ENCODE measurements at places on chromosomes 5 and 9.

DNA sequence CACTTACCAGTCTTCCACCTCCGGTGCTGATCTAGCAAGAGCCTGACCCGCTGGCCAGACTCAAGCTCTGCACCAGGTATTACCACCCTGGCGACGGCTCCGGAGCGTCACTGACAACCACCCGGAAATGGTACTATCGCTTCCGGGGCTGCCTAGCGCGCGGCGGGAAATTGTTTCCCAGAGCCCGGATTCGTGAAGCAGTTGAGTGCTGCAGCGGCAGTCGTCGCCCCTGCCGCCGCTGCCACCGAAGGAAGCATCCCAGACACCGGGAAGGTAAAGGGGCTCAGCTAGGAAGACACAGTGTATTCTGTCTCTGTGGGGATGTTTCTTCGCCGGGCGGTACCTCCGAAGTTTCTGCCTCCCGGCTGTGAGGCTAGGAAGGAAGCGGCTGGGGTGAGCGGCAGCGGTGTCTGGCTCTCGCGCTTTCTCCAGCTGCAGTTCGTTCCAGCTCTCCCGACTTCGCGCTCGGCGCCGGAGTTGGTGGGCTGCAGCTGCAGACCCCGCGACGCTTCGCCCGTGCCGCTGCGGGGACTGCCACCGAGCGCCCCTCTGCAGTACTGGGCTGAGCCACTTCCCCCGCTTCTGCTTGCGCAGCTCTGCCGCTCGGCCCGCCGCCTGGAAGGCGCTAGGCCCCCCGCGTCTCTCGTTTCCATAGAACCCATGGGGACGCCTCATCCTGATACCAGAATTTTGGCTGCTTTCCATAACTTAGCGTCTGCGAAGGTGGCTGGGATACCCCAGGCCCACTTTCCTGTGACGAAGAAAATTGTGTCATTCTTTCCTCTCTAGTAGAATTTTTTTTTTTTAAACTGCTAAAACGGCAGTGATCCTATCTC lies at the start of the genes KIAA0825 and SLF1:
Gene KIAA0825, minus strand, starts transcription at position 112 of the 836 bp plus-strand sequence. CDS start 81,478 bp downstream, outside the sequence.
Gene SLF1, plus strand, starts transcription at position 177 of the 836 bp plus-strand sequence. CDS start 10,142 bp downstream, outside the sequence.
- ATAC-seq: peak; percentile 97

- ATAC-seq: no peak
These were observed 29.2 kb upstream of the NSMF start for GRCh38 chr9:137488327-137488653.

DNA sequence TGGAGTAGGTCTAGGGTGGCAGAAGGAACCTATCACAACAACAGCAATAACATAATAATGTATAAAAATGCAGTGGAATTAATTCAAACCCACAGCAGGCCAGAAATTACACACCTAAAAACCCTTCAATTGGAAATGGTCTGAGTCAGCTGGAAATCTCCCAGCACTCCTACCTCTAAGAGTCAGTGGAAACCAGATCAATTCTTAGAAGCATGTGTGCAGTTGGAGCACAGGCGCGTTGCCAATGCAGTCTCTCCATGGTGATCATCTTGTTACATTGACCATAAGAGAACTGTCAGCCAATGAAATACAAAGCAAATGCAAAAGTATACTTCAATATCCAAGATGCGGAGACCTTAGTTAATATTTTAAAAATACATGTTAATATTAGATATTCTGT lies 15.1 kb upstream of the CSNK1G3 start:
- peak; percentile 67 for ATAC-seq

- ATAC-seq: no peak
These were observed 66.5 kb upstream of the ENTREP1 start for GRCh38 chr9:69258551-69258950.

GRCh38 chr9:82140471-82140870 lies 151.9 kb downstream of the SPATA31D1 start:
- ATAC-seq: no peak

GRCh38 chr9:89352451-89352850 lies 34.2 kb downstream of the SECISBP2 start:
- ATAC-seq: no peak

- ATAC-seq: no peak
These were observed 72.7 kb downstream of the SMIM23 start for GRCh38 chr5:171858303-171858702.

GRCh38 chr9:135985889-135986288 lies 24.7 kb upstream of the UBAC1 start:
- no peak for ATAC-seq

DNA sequence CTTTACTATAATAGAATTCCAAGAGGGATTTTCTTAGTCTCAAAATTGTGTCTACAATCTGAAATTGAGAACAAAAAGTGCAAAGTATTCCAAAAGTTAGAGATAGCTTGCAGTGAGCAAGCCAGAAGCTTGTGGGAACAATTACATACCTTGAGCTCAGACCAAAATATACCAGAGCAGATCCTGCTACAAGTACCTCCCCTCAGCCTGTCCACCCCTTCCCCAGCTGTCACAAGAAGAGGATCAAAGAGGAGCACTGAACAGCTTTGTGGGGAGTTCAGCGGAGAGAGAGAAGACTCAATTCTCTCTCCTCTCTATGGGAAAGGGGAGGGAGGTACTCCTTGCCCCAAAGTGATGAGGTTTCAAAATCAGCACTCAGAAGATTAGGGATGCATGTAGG lies 869.2 kb upstream of the DMAC1 start:
- ATAC-seq: no peak

GRCh38 chr5:154308443-154309370 lies 118.2 kb downstream of the GALNT10 start:
- ATAC-seq: no peak

- peak; percentile 75 for ATAC-seq
These were observed at the start of gene PHYKPL for GRCh38 chr5:178232124-178232919. TSS of gene PHYKPL (minus strand) at chr5:178232802. CDS start at chr5:178232550, 252 bp downstream.

- no peak for ATAC-seq
These were observed 32.3 kb downstream of the SERINC5 start for GRCh38 chr5:80223561-80223960.

GRCh38 chr9:137194909-137195308 lies 5.6 kb downstream of the TPRN start:
- ATAC-seq: no peak

DNA sequence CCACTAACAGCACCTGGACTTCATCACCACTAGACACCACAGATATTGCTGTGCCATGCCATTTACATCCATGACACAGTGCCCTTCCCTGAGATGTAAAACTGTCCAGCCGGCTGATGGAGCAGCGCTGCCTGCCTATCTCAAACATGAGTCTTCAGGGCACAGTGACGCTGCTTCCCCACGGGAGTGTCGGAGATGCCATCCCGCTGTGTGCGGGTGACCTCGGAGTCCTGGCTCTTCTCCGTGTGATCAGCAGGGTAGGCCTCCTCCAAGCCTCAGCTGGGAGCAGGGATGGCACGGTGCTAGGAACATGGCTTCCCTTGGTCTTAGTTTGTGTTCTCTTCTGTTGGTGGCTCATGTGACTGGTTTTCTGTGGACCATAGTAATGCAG lies 130.3 kb upstream of the FAM120A start:
- no peak for ATAC-seq

- no peak for ATAC-seq
These were observed 87.0 kb downstream of the IQGAP2 start for GRCh38 chr5:76489877-76490688.

GRCh38 chr5:101418713-101419118 lies 515.6 kb upstream of the ST8SIA4 start:
- ATAC-seq: no peak

GRCh38 chr9:79829566-79830302 lies 258.0 kb downstream of the TLE4 start:
- no peak for ATAC-seq

GRCh38 chr5:175599210-175599609 lies 58.7 kb upstream of the HRH2 start:
- no peak for ATAC-seq

DNA sequence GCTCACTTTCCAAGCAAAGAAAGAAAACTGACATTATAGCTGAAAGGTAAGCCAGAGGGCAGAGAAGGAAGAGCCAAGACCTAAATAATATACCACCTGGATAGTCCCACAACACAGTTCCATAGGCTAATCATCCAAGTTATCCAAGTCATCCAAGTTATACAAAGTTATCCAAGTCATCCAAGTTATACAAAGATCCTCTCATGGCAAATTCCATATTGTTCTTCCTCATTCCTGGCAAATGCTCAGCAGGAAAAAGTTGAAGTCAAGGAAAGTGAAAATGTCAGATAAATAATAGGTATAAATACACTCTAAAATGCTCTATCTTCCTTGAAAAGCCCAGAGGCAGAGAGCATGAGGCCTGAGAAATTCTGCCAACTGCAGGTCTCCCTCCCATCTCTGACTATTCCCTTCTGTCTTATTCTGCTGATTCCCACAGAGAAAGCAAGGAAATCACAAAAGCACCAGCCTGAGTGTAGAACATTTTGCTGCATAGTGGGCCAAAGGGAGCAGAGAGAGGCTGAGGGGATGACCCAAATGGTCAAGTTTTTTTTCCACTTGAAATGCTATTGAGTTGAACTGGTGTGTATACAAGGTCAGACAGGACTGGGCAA lies 12.5 kb downstream of the MCTP1 start:
- no peak for ATAC-seq

- ATAC-seq: no peak
These were observed 7.6 kb upstream of the ALDH1A1 start for GRCh38 chr9:72960446-72960845.

GRCh38 chr5:89064736-89065135 lies 181.8 kb upstream of the MEF2C start:
- ATAC-seq: no peak

GRCh38 chr5:60473654-60474053 lies 226.3 kb downstream of the DEPDC1B start:
- ATAC-seq: no peak

DNA sequence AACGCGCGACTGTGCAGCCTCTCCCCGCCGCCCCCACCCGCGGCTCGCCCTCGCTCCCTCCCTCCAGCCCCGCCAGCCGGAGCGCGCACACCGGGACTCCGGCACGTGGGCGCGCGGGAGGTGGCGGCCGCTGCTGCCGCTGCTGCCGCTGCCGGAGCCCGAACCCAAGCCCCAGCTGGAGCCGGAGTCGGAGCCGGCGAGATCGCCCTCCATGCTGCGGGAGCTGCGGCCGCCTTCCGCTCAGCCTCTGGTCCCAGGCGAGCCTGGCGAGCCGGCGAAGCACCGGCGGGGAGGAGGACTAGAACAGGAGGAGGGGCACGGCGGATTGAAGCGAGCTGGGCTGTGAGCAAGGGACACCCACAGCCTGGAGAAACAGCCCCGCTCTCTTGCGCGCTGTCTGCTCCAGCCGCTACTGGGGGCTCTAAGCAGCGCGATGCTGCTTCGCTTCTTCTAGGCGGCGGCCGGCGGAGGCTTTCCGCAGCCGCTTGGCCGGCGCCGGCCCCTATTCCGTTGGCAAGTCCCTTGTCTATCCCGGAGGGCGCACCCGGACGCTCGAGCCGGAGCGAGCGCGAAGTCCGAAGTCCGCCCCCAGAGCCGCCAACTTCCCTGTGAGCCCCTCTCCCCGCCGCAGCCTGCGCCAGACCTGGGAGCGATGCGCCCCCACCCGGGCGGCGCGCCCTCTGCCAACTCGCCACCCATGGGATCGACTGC lies 598.7 kb upstream of the SGCD start:
- no peak for ATAC-seq
